CD4-positive, alpha-beta memory T cell (primary cell): ENCODE measurements at places on chromosomes 6 and 20. TPM values are rescaled to one million over a fixed set of nuclear protein-coding genes. Genes with fewer than 3 reads are reported as not detected.

- DNase-seq, result no peak
Observed at GRCh38 chr6:149182262-149182661, 135.2 kb upstream of the TAB2 start.

DNA sequence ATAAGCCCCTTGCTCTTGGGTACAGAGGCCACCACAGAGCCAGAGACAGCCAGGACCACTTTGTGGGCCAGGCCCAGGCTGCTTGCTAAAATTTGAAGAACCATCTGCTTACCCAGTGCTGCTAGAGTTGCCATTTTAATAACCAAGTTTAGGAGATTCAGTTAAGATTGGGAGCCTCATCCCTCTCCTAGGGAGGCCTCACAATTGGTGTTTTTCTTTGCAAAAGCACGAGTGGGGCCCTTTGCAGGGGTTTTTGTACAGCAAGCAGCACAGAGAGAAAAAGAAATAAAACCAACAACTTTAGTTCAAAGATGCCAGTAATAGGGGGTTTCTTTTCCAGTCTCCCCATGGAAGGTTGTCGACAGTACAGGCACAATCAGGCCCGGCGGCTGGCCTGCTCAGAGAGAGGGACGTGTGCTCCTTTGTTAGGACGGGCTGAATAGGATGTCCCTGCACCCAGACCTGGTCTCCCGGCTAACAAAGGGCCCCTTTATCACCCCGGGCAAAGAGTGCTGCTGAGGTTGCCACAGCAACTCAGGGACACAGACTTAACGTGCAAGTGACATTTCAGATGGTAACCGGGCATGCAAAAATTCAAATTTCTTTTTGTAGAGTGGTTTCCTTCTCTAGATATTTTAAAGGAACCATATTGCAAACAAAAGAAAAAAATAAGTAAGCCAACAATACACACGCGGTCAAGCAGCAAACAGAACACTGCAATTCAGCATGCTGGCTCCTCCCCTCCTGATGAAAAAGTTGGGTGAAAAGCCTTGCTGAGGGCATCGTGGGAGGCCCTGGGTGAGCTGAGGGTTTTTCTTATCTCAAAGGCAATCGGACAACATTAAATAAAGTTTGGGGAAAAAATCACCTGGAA is 10.5 kb upstream of the TOX2 start:
- DNase-seq, result no peak

The LIN28B gene
- total RNA-seq, result not detected

DNA sequence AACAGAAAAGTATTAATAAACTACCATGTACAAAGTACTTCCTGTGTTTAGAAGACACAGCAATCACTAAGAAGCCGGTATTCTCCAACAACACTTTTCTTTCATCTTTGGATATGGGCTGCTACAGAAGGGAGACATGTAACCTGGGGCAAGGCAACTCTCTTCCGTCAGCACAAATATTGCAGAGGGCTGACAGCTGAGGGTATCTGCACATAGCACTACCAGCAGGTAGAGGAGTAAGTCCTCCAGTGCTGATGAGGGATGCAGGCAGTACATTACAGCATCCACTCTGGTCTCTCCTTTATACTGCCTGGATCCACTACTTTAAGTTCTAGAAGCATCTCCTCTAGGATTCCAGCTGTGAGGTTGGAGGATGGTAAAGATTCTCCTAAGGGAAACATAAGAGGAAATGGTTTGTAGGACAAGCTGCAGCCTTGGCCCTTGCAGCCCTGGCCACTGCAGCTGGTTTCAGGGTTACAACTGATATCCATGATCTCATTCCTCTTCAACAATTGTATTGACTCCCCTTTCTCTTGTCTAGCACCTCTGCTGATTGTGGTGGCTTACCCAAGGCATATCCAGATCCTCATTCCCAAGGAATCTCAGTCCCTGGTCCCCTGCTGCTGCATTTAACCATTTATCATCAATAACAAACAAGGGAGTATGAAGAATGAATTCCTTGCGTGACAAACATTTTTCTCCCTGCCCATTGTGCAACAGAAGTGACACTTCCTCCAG is 110.7 kb upstream of the ADGRF1 start:
- no peak for DNase-seq

- DNase-seq, result peak; percentile 44
Observed at GRCh38 chr20:4813076-4813862, 91.6 kb downstream of the PRND start.

DNA sequence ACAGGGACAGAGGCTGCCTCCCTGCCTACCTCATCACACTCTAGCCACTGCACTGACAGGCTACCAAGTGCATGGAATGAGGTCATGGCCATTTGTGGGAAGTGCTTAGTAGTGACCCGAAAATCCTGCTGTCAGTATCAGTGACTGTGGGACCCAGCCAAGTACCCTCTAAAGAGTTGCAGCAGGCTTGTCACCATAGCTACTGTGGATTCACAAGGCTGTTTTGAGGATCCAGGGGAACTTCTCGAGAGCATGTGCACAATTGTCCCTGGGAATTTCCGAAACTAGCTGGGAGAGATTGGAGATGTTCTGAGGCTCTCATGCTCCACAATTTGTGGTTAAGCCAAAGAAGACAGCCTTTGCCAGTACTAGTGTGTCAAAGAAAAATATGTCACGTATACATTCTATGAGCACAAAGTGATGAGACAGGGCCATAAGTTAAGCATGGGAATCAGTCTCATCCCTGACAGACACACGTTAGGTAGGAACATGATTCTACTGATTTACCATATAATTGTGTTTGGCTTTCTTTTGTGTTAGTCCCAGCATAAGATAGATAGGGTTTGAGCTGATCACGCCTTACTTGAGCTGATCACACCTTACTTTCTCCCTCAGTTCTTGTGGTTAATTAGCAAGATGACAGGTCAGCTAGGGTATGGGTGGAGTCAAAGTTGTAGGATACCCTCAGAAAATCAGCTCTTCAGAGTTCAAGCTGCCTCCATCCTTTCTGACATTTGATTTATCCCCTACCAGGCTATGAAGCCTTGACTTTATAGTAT is 42.6 kb upstream of the TMEM170B start:
- no peak for DNase-seq

The GABRR1 gene
- not detected for total RNA-seq

GRCh38 chr6:33578588-33579011 is 1.5 kb downstream of the BAK1 start:
- DNase-seq, result peak; percentile 78

DNA sequence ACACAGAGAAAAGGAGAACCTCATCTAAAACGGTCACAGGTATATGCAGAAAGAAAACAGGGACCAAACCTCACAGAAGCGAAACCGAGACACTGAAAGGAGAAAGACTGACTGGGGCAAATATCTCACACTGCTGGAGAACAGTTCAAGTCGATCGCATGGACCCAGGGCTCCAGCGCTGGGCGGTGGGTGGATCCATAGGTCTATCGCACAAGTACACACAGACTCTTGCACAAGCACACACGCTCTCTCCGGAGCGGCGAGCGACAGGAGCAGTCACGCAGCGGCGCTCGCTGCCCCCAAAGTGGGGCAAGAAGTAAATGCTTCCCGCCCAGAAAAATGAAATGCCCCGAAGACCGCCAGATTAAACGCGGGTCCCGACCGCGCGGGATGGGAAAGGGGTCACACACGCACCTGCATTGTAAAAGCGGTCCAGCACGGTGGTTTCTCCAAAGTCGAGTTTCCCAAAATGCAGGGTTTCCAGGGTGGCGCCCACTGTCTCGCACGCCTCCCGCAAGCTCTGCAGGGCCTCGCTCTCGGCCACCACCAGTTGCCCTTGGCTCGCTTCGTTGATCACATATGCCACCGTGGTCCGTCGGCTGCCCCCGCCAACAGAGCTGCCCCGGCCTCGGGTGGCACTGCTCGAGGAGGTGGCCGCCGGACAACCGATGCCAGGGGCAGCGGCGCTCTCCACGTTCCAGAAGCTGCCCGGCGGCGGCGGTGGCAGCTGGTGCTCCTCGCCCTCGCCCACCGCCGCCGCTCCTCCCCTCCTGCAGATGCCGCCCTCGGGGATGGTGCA is 782 bp downstream of the MAP3K5 start:
- DNase-seq, result peak; percentile 70

DNA sequence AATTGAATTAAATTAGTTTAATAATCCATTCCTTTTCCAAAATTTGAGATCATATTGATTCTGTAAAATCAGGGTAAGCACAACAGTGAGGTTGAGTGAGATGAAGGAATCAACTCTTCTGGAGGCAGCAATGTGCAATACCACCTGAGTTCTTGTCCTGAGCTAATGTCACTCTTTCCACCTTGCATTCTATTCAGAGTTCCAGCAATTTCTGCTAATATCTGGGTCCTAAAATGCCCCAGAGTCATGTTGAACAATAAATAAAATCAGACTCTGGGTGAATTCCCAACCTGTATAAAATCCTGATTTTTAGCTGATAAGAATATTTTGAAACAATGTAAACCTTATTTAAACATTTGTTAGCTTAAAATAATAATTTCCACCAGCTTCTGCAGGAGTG is 590.8 kb upstream of the ADGRB3 start:
- no peak for DNase-seq

GRCh38 chr6:135002229-135002844 is 52.3 kb downstream of the HBS1L start:
- DNase-seq, result peak; percentile 27

DNA sequence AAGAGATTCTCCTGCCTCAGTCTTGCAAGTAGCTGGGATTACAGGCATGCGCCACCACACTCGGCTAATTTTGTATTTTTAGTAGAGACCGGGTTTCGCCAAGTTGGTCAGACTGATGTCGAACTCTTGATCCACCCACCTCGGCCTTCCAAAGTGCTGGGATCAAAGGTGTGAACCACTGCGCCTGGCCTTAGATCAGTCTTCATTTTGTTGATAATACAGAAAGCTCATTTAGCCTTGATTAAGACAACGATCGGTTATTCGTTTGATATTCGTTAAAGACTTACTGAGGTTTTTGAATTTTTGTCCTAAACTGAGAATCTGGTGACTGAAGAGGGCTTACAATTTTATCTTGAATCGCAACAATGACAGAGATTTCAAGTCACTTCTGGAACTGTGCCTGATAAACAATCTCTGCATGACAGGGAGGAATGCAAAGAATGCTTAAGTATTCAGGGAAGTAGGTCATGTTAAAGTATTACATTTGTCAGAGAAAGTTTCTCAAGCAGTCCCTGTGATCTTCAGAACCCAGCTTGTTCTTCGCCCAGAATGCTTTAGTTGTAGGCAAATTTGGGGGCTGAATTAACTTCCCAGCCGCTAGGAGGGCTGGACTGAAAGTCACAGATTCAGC is 14.8 kb downstream of the AKAP12 start:
- DNase-seq, result no peak

DNA sequence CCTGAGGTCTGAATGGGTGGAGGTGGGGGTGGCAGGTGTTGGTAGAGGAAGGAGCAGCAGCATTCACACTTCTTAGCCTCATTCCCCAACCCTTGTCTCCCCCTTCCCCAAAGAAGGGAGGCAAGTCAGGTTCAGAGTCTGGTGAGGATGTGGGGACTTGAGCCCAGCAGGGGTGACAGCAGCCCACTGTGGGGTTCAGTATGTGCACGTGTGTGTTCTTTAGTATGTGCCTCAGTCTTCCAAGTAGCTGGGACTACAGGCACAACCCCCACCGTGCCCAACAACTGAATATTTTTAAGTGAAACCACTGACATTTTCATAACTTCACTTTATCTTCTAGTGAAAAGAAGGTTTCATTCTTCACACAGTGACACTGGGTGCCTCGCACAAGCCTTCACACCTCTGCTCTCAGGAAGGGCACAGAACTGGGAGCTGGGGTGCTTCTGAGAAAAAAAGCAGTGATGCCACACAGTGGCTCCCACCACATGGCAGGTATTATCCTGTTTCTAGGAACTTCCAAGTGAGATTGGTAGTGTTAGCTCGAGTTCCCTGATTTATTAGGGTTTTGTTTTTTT is 33.4 kb upstream of the PRELID3B start:
- no peak for DNase-seq

The TBX18 gene
- not detected for total RNA-seq

- no peak for DNase-seq
Observed at GRCh38 chr6:109762769-109763441, 71.8 kb downstream of the FIG4 start.

DNA sequence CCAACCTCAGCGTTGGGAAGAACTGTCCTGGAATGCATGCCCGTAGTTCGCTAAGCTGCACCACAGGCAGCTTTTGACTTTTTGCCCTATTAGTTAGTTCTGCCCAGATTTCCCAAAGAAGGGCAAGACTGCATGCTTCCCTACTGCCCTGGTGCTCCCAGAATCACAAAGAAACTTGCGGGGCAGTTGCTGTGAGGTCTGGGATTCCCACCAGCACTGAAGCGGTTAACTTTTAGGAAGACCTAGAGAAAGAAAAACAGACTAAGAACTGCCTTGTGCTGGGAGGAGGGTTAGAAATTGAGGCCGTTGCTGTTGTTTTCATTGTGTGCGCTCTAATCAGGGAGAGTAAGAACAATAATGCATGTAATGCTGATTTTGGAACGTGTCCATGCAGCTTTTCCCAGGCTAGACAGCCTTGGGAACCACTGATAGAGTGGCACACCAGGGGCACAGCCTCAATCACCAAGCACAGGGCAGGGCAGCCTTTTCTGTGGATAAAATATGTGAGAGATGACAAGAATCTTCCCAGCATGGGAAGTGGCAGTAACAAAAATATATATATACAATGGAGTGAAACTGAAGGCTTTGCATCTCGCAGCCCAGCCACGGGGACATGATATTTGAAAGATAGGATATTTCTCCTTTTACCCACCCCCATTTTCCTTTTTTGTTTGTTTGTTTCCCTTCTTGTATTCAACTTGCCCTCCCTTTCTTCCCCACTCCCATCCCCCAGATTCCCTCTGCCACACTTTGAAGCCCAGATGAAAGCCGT is 137.7 kb upstream of the HEY2 start:
- no peak for DNase-seq

DNA sequence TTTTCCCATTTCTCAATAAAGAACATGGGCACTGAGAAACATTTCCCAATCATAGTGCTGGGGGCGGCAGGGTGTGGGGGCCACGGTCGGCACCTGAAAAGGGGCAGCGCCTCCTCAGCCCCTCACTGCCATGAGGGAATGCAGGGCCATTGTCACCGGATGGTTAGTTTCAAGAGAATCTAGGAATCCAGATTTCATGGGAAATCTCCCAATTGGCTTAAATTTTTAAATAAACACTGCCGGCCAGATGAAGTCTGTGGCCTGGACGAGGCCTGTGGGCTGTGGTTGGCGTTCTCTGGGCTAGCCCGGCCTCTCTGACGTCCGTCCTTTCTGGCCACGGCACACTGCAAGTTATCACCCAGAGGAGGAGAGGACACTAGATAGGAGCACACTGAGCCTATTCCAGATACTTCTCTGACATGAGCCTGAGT is 25.6 kb downstream of the MANBAL start:
- no peak for DNase-seq

The TFAP2A gene
- total RNA-seq, result not detected

- DNase-seq, result no peak
Observed at GRCh38 chr20:33038243-33038642, 6.8 kb downstream of the BPIFB6 start.

The HLA-DRB5 gene
- 1.9 TPM for total RNA-seq

- DNase-seq, result no peak
Observed at GRCh38 chr6:142444376-142444775, 142.6 kb downstream of the ADGRG6 start.

DNA sequence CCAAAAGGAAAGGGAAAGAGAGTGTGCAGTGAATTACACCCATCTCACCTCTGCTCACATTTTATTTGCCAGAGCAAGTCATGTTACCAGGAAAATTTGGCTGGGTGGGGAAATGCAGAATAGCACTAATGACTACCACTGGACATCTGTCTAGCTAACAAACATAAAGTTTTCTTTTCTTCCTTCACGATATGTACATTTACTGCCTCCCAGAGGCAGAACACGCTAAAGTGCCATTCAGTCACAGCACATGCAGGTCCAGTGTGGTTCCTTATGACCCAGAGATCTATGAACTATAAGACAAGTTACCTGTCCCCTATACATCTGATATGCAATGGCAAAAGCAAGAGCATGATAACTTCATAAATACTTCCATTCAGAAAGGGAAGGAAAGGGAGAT is 194.1 kb downstream of the OGFRL1 start:
- DNase-seq, result no peak
